Fibroblast of upper back skin (primary cell): ENCODE measurements at places on chromosomes 6 and 20.

GRCh38 chr6:124937645-124938044 lies 24.6 kb upstream of the RNF217 start:
- DNase-seq: no peak

GRCh38 chr6:116450769-116451740 lies 10.1 kb upstream of the CALHM6 start:
- DNase-seq: no peak

GRCh38 chr6:132964101-132964867 lies 149.9 kb downstream of the RPS12 start:
- no peak for DNase-seq

GRCh38 chr6:77034161-77034560 lies 429.1 kb downstream of the HTR1B start:
- DNase-seq: peak; percentile 99

GRCh38 chr20:33418033-33418432 lies 16.7 kb upstream of the CDK5RAP1 start:
- no peak for DNase-seq

DNA sequence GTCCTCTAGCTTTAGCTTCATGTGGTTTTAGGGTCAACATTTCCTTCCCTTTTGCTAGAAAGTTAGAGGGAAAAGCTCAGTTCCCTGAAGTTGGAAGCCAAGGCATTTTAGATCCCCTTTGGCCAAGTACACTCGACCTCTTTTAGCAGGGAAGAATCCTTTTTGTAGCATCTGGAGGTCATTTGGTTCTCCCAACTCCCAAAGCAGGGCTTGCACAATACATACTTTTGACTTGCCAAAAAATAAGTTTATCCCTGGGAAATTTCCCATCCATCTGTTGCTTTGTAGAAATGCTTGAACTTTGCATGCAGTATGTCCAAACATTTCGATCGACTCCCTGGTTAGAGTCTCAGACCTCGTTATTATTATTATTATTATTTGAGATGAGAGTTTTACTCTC lies 4.6 kb upstream of the EDEM2 start:
- peak; percentile 59 for DNase-seq

DNA sequence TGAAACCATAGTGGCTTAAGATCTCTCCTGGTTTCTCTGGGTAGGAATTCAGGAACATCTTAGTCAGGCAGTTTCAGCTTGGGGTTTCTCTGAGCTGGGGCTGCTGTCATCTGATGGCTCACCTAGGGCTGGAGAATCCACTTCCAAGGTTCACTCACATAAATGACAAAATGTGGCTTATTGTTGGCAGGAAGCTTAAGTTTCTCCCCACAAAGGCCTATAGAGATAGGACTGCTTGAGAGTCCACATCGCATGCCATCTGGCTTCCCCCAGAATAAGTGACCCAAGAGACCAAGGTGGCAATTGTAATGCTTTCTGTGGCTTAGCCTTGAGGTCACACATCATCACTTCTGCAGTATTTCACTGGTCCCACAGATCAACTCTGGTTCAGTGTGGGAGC lies 131.4 kb downstream of the EDN1 start:
- no peak for DNase-seq

- DNase-seq: no peak
Observed at GRCh38 chr6:101607111-101607690, 213.7 kb downstream of the GRIK2 start.

DNA sequence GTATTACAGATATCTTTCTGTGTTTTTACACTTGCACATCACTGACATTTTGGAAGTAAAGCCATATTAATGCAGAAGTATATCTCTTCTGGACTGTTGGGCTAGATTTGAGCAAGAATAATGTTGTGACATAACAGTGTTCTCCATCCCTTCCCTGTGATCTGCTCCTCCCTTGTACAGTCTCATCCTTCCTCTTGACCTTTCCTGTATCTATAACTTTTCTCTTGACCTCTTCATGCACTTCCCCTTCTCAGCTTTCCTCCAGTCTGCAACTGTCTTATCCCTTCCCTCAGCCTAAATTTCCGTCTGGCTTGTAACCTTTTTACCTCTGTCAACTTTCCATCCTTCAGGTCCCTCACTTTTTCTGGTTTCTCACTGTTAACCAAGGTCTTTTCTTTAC lies 29.8 kb downstream of the NCOA3 start:
- no peak for DNase-seq

GRCh38 chr6:72651174-72651573 lies 29.3 kb downstream of the KCNQ5 start:
- peak; percentile 40 for DNase-seq

- no peak for DNase-seq
Observed at GRCh38 chr20:44028868-44029847, 114.5 kb downstream of the TOX2 start.

- DNase-seq: no peak
Observed at GRCh38 chr20:4247261-4247660, 231.9 kb upstream of the RNF24 start.

GRCh38 chr6:156971153-156971885 lies 194.1 kb downstream of the ARID1B start:
- DNase-seq: no peak

- DNase-seq: no peak
Observed at GRCh38 chr6:14501240-14501639, 383.7 kb downstream of the CD83 start.

DNA sequence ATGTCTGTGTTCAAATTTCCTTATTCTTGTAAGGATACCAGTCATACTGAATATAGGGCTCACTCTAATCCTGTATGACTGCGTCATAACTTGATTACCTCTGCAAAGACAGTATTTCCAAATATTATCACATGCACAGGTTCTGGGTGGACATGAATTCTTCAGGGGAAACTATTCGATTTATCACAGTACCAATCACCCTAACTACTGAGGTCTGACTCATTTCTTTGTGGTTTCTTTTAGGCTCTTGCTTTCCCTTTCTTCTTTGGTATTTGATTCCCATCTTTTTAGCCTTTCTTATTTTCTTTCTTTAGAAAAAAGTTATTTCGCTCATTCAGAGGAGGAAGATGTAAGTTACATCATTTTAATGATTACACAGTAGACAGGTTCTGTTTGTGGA lies 40.3 kb upstream of the TBX18 start:
- DNase-seq: peak; percentile 60

- no peak for DNase-seq
Observed at GRCh38 chr6:42981836-42982235, 2.5 kb upstream of the PPP2R5D start.

- DNase-seq: peak; percentile 81
Observed at GRCh38 chr20:47336129-47336754, 20.3 kb downstream of the ZMYND8 start.

- DNase-seq: no peak
Observed at GRCh38 chr20:1187605-1188171, 2.9 kb upstream of the TMEM74B start.

- no peak for DNase-seq
Observed at GRCh38 chr20:32922466-32922865, 63.7 kb downstream of the EFCAB8 start.

- peak; percentile 36 for DNase-seq
Observed at GRCh38 chr6:47109281-47109680, 67.1 kb upstream of the ADGRF1 start.

DNA sequence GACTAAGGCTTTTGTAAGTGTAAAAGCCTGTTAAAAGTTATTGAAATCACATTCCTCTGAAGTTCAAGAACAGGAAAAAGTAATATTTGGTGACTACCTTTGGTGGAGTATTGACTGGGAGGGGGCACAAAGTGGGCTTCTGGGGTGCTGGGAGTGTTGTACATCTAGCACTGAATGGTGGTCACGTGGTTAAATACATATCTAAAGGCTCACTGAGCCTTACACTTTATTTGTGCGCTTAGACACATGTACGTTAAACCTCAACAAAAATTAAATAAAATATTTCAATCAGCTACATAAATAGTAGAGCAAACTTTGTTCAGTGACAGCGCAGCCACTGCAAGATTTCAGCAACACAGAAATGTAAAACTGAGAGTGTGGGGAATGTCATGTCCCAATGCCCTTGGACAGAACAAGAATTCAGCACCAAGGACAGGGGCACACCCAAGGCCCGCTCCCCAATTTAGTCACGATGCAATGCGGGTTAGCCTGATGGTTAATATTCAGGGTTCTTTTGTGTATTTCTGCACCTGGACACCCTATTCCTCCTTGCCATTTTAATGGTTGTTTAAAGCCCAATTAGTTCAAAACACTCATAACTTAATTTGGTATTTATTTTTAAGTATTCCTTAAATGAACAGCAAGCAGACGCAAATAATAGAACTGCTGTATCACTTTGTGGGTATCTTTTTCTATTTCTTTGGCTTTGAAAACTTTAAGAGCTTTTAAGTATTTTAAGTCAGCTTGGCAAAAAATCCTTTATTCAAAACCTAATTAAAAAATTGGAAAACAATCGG lies 37.4 kb downstream of the ANGPT4 start:
- peak; percentile 25 for DNase-seq

GRCh38 chr6:101668496-101669030 lies 275.1 kb downstream of the GRIK2 start:
- DNase-seq: peak; percentile 13

GRCh38 chr6:134928151-134928900 lies 21.6 kb downstream of the ALDH8A1 start:
- DNase-seq: no peak

DNA sequence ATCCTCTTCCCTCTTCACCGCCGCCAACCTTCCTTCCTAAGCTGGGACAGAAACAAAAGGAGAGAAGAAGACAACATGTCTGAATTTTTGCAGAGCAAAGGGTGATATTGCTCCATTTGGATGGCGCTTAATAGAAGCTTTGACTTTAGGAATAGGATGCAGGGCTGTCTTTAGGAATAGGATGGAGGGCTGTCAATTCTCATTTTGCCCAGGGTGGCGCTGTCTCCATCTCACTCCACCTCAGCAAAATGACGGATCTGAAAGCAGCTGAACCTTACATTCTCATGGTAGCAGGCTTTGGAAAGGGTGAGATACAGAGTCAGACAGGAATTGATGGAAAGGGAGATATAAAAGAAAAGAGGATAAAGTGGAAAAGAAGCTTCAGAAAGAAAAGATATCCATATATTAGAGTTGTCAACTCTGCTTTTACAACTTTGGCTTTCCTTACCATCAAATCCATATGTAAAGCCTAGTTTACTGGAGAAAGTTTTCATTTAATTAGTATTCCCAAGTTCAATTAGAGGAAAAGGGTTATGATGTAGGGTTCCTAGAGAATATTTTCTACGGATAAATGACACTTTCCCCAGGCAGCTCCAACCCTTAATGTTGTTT lies 2.4 kb downstream of the MTCL3 start:
- peak; percentile 57 for DNase-seq

DNA sequence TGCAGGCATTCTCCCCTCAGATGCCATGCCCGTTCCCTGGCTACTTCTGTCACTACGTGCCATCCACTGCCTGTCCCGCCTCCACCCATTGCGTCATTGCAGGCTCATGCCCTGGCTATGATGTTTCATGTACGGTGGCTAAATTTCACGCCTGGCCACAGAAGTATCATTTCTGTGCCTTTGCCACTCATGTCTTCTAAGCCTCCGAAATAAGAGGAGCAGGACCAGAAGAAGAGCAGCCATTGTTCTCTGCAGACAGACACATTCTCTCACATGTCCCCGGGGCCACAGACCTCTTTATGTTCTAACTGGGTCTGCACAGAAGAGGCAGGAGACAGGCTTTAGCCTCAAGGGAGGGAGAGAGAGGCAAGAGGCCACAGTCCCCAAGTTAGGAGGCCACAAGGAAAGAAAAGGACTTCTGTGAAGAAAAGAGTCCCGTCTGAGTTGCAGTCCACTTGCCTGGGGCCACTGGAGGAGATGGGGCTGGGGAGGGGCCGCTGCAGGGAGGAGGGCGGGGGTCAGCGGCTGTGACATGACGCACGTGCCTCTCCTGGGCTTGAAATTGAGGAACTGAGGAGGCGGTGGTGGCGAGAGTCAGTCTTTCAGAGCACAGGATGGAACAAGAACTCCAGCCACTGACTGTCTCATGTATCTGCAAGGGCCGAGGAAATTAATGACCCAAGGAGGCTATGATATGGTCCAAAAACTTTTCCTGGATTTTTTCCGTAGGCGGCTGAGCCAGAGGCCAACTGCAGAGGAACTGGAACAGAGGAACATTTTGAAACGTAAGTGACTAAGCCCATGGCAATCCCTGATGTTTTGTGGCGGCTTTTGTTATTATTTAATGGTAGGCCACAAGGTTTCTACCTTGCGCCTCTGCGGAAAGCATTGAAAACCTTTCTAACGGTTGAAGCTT lies 55.9 kb downstream of the TBC1D7 start:
- DNase-seq: no peak

- no peak for DNase-seq
Observed at GRCh38 chr6:119024111-119024510, 54.4 kb downstream of the FAM184A start.

DNA sequence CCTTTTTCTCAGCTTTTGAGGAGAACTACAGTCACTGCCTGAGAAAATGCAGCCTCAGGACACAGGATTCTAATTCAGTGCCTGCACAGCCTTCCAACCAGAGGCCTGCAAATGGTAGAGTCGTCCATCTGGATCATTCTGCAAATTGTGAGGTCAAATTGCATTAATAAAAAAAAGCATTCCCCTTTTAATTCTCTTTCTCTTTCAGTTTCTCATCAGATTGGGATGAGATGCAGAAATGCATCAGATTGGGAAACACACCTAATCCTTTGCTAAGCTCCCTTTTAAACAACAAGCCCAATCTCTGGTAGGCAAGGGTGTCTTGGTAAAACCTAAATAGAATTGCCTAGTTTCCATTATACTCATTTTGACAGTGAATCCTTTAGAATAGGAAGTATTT lies 838.8 kb downstream of the MAFB start:
- no peak for DNase-seq

DNA sequence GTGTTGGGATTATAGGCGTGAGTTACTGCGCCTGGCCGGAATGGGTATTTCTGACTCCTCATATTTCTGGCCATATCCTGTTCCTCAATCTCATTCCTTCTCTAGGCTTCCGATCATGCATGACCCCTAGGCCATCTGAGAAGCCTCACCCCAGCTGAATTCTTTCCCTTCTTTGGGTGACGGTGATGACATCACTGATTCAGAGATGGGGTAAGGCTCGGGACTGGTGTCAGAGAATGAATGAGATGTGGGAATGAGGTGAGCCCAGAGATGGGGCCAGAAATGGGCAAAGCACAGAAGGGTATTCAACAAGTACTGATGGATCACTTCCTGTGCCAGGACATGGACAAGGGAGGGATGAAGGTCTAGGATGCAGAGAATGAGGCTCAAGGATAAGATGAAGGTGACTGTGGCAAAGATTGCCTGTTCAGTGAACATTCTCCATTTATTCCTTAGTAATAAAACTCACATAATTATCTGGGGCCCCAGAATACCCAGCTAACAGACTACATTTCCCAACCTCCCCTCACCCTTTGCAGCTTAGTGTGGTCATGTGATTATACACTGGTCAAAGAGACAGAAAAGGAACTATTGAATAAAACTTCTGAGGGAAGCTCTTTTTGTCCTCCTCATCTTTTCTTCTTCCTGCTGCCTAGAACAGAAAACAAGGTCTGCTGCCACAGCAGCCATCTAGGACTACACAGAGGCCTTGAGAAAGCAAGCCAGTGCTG lies 39.6 kb downstream of the KIAA0319 start:
- no peak for DNase-seq

DNA sequence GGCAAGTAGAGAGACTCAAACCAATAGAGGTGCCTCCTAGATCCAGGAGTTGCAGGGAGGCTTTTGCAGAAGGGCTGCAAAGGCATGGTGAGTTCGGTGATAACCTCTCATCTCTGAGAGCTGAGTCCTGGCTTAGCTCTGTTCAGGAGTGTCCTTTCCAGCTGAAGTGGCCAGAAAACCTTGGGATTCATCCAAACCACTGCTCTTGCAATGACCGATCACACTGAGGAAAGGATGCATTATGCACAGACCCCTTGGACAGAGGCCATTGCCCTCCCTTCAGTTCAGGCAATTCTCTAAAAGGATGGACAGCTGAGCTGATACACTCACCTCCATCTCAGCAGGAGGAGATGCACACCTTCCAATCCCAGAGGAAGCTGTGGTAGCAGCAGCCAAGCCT lies 158.8 kb upstream of the ENPP5 start:
- peak; percentile 74 for DNase-seq
